ENCODE measurements at places on chromosomes 2 and 18. TPM values are rescaled to one million over a fixed set of nuclear protein-coding genes. Genes with fewer than 3 reads are reported as not detected.

- DNase-seq, result peak; percentile 74
Measured at GRCh38 chr2:232611559-232612218, 21.7 kb upstream of the EFHD1 start.

DNA sequence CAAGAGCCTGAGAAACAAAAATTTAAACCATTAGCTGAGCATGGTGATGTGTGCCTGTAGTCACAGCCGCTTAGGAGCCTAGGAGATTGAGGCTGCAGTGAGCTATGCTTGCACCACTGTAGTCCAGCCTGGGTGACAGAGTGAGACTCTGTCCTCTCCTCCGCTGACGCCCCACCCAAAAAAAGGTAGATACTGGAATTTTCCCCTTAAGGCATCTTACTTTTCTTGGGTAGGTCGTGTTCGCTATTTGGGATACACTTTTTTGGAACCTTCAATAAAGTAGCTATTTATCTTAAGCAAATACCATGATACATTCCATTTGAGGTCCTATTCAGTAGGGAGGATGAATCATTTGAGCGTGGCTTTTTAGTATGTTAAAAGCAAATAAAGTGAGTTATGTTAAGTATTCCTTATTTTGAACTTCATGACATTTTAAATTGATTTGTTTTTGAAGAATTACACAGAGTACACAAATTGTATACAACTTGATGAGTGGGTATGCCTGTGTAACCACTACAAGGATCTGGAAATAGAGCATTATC, 38.7 kb downstream of the RALBP1 start:
- DNase-seq, result peak; percentile 39

Gene REG1B
- not detected for polyA plus RNA-seq

Gene ASXL3
- 0.06 TPM for polyA plus RNA-seq

Measured in fibroblast of lung (primary cell).